Posterior vena cava (tissue), 2 donors: ENCODE measurements at places on chromosomes 7 and 10. TPM values are rescaled to one million over a fixed set of nuclear protein-coding genes. Genes with fewer than 3 reads are reported as not detected.

DNA sequence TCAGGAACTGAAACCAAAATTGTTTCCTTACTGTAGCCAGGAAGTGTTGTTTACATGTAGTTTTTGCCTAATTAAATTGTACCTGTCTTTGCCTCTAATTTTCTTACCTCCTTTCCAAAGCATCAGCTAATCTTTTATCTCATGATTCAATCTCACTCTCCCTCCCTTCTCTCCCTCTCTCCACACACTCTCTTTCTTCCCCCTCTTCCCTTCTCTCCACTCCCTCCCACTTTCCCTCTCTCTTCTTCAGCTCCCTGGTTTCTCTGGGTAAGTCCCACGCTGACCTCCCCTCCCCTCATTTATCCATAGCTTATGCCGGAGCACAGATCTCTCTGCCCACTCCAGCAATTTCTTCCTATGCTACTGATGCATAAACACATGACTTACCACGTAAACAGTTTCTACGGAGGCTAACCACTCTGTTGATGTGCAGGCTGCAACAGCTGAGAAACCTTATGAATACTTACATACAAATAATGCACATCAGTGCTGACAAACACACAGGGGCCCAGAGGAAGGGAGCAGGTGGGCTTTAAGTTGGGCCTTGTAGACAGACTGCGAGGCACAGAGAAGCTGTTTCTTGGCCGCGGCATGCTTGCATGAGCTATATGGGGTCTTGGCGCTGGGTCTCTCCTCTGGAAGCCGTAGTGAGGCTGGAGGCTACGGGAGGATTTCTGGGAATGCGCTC lies 174.4 kb upstream of the PLXNA4 start:
- DNase-seq: no peak

DNA sequence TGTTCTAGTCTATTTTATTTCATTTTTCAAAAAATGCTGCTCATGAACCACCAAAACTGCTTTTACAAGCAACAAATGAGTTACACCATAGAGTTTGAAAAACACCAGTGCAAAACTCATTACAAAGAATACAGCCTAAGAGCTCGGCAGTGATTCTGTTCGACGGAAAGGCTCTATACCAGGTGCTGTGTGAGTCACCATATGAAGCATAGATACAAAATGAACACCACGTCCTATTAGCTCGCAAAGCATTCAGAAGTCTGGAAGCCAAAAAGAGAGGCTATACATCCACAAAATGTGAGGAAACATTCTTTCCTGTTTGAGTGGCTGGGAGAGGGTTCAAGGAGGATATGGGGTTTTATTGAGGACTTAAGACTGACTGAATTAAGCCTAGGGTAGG lies 136.1 kb downstream of the ATE1 start:
- DNase-seq: no peak

GRCh38 chr7:64875658-64876406 lies 27.2 kb upstream of the ZNF273 start:
- DNase-seq: peak; percentile 64

Gene NACAD
- total RNA-seq: 8.5 TPM

- no peak for DNase-seq
Measured at GRCh38 chr10:29280488-29280840, 8.4 kb upstream of the LYZL1 start.

Gene PRSS37
- not detected for total RNA-seq

DNA sequence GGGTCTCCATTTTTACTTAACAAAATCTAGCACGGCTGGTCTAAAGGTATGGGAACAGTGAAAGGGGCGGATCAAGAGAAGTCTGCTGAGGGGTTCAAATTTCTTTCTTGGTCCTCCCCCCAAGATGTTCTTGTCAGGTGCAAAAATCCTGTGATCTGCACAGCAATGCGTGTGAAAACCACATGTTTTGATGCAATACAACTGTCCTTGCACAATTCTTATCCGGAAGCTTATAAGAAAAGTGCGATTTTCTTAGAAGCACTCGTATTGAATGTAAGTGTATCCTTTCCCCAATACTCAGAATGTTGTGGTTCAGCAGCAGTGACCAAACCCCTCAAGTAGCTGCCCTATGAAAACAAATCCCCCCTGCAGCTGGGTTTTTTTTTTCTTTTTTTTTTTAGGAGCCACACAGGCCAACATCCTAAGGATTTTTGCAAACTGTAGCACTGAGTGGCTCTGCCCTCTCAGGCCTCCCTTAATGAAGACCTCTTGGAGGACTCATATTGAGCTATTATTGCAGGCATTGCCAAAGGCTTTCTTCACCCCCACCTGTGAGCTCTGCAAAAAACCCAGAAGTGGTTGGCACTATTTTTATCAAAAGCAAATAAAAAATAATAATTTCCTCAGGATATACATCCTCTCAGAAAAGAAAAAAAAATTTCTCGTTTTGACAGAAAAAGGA lies 151.9 kb upstream of the ITGB1 start:
- no peak for DNase-seq

- no peak for DNase-seq
Measured at GRCh38 chr7:42232275-42232674, 4.7 kb downstream of the GLI3 start.

DNA sequence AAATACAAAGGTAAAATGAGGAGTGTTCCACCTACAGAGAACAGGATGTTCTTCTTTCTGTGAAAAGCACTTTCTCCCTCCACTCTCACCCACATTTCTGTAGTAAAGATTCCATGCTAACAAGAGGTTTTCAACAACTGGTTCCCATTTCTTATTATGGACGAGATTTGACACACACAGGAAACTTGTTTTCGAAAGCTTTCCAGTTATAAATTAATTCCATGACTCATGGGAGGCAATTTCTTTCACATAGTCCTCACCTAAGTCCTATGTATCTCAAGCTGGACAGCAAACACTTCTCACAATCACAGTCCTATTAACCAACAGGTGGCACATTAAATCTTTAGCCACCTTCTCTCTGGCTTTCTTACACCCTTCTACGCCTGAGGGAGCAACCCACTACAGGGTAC lies 24.5 kb downstream of the RAPGEF5 start:
- DNase-seq: no peak

DNA sequence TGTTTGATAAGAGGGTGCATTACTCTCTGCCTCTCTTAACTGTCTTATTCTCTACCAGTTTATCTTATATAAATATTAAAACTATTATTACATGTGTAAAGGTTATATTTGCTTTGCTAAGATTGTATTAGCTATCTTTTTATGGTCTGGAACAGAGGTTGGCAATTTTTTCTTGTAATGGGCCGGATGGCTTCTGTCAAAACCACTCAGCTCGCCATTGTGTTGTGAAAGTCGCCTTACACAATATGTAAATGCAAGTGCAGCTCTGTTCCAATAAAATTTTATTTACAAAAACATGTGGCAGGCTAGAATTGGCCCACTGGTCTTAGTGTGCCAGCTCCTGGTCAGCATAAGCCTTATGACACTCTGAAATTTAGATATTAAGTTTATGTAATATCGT lies 185.8 kb downstream of the SDK1 start:
- DNase-seq: no peak

DNA sequence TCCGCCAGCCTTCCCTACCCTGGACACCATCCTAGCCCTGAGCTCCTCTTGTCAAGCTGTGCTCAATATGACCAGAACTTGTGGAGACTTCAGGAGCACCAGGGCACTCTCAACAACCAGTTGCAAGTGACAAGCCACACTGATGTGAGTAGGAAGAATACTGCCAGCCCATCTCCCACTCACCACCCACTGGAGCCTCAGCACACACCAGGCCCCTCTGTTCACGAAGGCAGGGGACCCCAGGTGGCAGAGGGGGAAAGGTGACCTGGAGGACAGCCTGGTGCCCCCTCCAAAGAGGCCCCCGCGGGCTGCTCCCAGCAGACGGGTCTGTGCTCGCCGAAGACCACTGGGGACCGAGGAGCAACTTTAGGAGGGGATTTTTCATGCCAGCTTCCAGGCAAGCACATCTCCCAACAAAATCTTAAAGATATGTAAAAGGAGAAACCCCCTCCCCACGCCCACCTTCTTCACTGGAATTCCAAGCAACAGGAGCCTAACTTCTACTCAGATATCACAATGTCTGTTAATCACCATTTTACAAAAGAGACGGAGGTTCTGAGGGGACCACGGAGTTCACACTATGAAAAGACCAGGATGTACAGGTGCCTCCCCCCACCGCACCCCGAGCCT lies 1.0 kb downstream of the MMD2 start:
- DNase-seq: no peak

- DNase-seq: no peak
Measured at GRCh38 chr7:25025218-25025671, 45.3 kb upstream of the OSBPL3 start.

DNA sequence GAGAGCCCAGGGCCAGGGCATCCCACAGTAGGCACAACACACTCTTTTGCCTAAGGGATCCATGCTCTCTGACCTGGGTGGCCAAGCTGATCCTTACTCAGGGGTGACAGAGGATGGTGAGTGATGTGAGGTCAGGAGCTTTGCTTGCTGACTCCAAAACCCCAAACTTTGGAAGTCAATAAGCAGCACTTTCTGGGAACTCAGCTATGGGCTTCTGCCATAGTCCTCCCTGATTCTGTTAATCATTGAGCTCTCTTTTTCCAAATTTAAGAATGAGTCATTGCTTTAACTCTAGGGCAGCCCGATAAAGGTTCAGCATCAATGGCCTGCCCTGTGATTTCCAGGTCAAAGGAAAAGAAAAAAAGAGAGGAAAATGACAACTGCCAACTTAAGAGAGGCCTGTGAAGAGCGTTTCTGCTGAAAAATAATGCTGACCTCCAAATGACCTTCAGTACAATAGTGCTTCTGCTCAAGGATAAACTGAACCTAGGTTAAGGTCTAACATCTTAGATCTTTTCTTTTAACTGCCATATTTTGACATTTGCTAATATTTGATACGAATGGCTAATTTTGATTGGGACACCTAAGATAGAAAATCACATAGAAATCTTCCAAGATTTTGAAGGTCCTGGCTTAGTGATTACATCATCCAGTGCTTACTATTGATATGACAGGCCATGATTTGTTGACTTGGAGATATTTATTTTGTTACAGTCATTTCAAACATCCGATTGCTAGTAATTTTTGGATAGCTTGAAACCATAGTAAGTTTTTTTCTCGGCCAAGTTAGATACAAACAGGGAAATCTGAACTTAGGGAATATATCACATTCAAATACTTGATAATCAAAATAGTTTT lies 20.8 kb upstream of the RELN start:
- no peak for DNase-seq

DNA sequence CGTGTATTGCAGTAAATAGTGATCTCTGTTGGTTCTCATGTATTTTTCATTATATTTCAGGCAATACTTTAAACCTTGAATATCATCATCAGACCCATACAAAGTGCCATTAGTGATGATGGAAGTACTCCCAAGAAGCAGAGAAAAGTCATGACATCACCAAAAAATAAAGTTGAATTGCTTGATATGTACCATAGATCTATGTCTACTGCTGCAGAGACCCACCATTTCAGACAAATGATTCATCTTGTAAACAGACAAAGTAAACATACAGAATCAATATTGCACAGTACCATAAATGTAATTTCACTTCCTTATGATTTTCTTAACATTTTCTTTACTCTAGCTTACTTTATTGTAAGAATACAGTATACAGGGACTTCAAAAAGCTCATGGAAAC lies 347.8 kb downstream of the IPMK start:
- no peak for DNase-seq

- no peak for DNase-seq
Measured at GRCh38 chr7:39299695-39300094, 266.5 kb upstream of the YAE1 start.

- DNase-seq: no peak
Measured at GRCh38 chr10:128160297-128160711, 34.1 kb upstream of the MKI67 start.

DNA sequence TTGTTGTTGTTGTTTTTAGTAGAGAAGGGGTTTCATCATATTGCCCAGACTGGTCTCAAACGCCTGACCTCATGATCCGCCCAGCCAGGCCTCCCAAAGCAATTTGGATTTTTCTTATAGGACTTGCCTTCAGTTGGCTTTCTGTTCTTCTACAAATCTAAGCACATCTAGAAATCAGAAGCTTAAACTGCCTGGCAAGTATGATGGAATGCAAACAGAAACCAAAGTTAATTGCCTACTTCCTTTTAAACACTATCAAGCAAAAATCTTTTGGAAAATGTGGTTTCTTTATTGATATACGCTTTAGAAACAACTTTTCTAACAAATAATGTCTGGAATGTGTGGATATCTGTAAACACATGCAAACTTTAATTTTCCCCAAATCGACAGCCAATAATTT lies 64.9 kb downstream of the USP6NL start:
- no peak for DNase-seq

- DNase-seq: no peak
Measured at GRCh38 chr10:44173608-44173894, 211.3 kb downstream of the CXCL12 start.

GRCh38 chr10:119478111-119478802 lies 64.3 kb downstream of the RGS10 start:
- DNase-seq: no peak

- DNase-seq: no peak
Measured at GRCh38 chr10:12228851-12229250, 32.9 kb downstream of the CDC123 start.

Gene CYP2C19
- not detected for total RNA-seq

GRCh38 chr10:49615213-49615612 lies 1.4 kb downstream of the CHAT start:
- DNase-seq: peak; percentile 54

DNA sequence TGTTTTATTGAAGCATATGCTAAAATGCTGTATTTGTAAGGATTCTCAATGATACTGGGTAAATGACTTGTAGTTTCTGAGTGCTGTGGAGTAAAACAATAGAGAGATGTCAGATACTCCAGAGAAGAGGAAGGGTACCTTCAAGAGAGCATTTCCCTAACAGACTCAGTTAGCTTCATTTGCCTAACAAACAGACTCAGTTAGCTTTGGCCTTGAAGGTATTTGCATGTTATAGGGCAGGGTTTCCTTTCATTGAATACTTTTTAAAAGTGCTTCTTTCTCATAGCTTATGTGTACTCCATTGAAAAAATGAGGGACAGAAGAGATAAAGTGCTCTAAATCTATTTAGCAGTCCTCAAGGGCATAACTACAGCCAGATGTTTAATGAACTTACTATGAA lies 101.8 kb downstream of the CHN2 start:
- DNase-seq: no peak

DNA sequence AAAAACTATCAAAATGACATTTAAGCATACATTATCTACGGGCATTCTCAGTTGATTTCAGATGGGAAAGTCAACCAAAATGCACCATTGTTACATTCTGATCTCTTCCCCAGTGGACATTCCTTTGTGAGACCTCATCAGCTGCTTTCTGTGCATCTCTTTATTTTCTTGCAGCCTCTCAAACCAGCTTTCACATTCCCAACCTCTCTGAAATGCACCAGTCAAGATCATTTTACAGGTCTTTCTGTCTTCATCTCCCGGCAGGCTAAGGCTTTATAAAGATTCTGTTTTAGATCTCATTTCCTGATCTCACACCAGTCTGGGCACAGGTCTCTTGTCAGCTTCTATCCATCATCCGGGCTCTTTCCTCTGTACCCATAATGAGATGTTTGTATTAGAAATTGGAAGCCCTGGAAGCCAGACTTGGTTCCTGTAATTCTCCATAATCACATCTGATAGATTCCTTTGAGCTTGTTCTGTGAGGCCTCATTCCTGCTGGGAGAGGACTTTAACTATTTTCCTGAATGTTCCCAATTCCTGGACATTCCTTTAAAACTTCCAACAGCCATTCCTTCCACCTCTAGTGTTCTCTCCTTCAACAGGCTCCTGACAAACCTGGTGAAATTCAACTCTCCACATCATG lies 44.3 kb upstream of the ARL4A start:
- DNase-seq: no peak
